Left ventricle myocardium superior (tissue), 1 donor: ENCODE measurements at places on chromosomes 12 and 14. TPM values are rescaled to one million over a fixed set of nuclear protein-coding genes. Genes with fewer than 3 reads are reported as not detected.

Gene MYH7
- total RNA-seq, result 12,717 TPM

Gene WSCD2
- total RNA-seq, result 0.45 TPM

Gene ACRBP
- total RNA-seq, result 2.2 TPM

Gene KRT78
- not detected for total RNA-seq

GRCh38 chr12:10243818-10244520 lies 31.3 kb downstream of the GABARAPL1 start:
- no peak for DNase-seq
